Activated CD4-positive, alpha-beta T cell treated with anti-CD3 and anti-CD28 coated beads, Interleukin-2, amount 10 ng/mL, durations not matched to agents 7 days and 5 days (primary cell): ENCODE measurements at places on chromosomes 16 and 17. TPM values are rescaled to one million over a fixed set of nuclear protein-coding genes. Genes with fewer than 3 reads are reported as not detected.

Gene KRT20
- not detected for total RNA-seq

Gene ICAM2
- 116 TPM for total RNA-seq

Gene ACSM5
- total RNA-seq: not detected

Gene SMIM36
- total RNA-seq: not detected

Gene ACSM2A
- not detected for total RNA-seq

GRCh38 chr17:45677770-45678169 lies 106.3 kb upstream of the CRHR1 start:
- no peaks in the 10 kb centered on the region for H3K4me1 ChIP-seq
- H3K27me3 ChIP-seq: peaks cover 2% of the 10 kb centered on the region
- no peaks in the 10 kb centered on the region for H3K36me3 ChIP-seq
- no peak overlapping the region for H3K4me3 ChIP-seq
- no peak overlapping the region for H3K27ac ChIP-seq

GRCh38 chr16:23382279-23382678 lies 70.7 kb downstream of the COG7 start:
- H3K4me1 ChIP-seq: no peaks in the 10 kb centered on the region
- DNase-seq: no peak
- no peaks in the 10 kb centered on the region for H3K27me3 ChIP-seq
- no peaks in the 10 kb centered on the region for H3K36me3 ChIP-seq
- H3K27ac ChIP-seq: no peak overlapping the region

- peak overlapping the region; percentile 46 for H3K27ac ChIP-seq
- H3K4me1 ChIP-seq: no peaks in the 10 kb centered on the region
- no peaks in the 10 kb centered on the region for H3K36me3 ChIP-seq
- no peak overlapping the region for H3K4me3 ChIP-seq
- H3K27me3 ChIP-seq: no peaks in the 10 kb centered on the region
These were observed 22.7 kb downstream of the NQO1 start for GRCh38 chr16:69703638-69704037.

GRCh38 chr17:74414510-74414909 lies 17.4 kb upstream of the GPRC5C start:
- H3K4me1 ChIP-seq: no peaks in the 10 kb centered on the region
- H3K27ac ChIP-seq: no peak overlapping the region
- no peak overlapping the region for H3K4me3 ChIP-seq
- peaks cover 6% of the 10 kb centered on the region for H3K27me3 ChIP-seq
- no peaks in the 10 kb centered on the region for H3K36me3 ChIP-seq

- H3K4me3 ChIP-seq: peak overlapping the region; percentile 30
- H3K36me3 ChIP-seq: no peaks in the 10 kb centered on the region
- H3K27me3 ChIP-seq: no peaks in the 10 kb centered on the region
- peak; percentile 38 for DNase-seq
- peaks cover 58% of the 10 kb centered on the region for H3K4me1 ChIP-seq
- H3K27ac ChIP-seq: peak overlapping the region; percentile 95
These were observed 128.8 kb downstream of the MGAT5B start for GRCh38 chr17:76996741-76997694.

GRCh38 chr17:43360376-43360738 lies 38.4 kb upstream of the ARL4D start:
- DNase-seq: peak; percentile 70
- peak overlapping the region; percentile 86 for H3K4me3 ChIP-seq
- no peaks in the 10 kb centered on the region for H3K36me3 ChIP-seq
- H3K27ac ChIP-seq: peak overlapping the region; percentile 100
- peaks cover 12% of the 10 kb centered on the region for H3K4me1 ChIP-seq

DNA sequence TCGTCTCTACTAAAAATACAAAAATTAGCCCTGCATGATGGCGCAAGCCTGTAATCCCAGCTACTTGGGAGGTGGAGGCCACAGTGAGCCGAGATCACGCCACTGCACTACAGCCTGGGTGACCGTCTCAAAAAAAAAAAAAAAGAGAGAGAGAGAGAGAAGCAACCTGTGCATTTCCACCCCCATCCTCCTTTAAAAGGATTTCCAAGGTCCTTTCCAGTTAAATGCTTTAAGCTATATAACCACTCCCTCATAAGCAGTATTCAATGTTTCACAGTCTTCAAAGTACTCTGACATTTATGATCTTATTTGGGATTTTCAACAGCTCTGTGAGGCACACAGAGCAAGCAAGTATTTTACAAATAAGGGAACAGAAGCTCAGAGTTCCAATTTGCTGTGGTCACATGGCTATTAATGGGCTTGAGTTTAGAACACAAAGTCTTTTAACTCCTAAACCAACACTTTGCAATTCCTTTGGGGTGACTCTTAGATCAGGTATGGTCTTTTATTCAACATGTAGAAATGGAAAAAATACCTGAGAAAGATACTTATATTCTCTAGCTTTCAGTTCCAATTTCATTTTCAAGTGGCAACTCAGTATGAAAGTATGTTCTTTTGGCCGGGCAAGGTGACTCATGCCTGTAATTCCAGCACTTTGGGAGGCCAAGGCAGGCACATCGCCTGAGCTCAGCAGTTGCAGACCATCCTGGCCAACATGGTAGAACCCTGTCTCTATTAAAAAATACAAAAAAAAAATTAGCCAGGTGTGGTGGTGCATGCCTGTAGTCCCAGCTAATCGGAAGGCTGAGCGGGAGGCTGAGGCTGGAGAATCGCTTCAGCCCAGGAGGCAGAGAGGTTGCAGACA lies 31.3 kb downstream of the SPOP start:
- H3K36me3 ChIP-seq: peaks cover 2% of the 10 kb centered on the region
- peaks cover 35% of the 10 kb centered on the region for H3K4me1 ChIP-seq
- H3K4me3 ChIP-seq: no peak overlapping the region
- peak overlapping the region; percentile 69 for H3K27ac ChIP-seq
- DNase-seq: peak; percentile 21
